ENCODE measurements at places on chromosomes 2 and 18.

DNA sequence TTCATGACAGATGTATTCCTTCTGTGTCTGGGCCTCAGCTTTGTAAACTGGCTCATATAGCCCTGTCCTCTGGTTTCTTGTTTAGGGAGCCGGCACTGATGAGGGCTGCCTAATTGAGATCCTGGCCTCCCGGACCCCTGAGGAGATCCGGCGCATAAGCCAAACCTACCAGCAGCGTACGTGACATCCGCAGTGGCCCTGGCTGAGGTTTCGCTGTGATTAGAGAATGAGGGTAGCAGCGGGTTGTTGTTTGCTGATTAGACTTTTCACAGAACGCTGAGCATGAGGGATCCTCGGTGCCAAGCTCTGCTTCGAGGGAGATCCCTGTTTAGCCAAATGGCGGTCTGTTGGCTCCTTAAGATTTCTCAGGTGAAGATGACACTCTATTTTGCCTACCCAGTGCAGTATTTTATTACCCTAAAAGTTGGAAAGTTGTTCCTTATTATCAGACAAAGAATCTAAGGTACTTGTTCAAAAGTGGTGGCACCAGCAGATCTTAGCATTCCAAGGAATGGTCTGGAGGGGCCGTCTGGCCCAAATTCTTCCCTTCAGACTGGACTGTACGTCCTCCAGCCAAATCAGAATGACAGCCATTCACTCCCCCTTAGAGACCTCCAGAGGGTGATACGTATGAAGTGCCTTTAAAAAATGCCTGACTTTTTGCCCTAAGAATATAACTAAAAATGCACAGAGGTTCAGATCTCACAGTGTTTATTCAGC is 21.5 kb upstream of the GMCL1 start:
- DNase-seq = no peak

DNA sequence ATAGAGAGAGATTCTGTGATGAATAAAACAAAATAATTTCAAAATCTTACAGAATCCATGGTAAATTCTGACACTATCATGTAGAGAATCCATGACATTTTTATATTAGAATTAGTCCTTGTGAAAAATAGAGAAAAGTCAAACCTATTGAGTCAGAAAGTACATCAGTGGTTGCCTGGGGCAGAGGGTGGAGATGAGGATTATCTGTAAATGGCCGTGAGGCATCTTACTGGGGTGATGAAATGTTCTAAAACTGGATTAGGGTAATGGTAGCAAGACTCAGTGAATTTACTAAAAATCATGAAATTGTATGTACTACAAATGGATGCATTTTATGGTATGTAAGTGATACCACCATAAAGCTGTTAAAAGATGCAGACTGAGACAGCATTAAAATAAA is 323.1 kb downstream of the SLC8A1 start:
- no peak for DNase-seq

DNA sequence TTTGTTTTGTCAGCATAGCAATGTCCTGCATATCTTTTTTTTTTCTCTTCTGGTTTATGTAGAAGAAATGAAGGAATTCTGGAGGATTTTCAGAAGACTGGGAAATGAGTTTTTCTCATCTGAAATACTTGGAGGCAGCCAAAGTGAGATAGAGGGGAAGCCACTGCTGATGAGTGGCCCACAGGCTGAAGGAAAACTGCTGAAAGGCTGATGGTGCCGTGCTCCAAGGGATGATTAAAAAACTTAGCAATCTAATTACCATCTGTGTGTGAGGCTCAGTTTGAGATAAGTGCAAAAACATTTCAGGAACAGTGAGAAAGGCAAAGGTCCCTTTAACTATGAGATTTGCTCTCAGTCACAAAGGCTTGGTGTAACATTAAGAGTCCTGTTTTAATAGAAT is 98.5 kb downstream of the EVA1A start:
- no peak for DNase-seq

- no peak for DNase-seq
Measured at GRCh38 chr2:229342376-229342775, 71.3 kb upstream of the PID1 start.

Measured in NCI-H1694 (cell line).